ENCODE measurements at places on chromosomes 11 and 22.

DNA sequence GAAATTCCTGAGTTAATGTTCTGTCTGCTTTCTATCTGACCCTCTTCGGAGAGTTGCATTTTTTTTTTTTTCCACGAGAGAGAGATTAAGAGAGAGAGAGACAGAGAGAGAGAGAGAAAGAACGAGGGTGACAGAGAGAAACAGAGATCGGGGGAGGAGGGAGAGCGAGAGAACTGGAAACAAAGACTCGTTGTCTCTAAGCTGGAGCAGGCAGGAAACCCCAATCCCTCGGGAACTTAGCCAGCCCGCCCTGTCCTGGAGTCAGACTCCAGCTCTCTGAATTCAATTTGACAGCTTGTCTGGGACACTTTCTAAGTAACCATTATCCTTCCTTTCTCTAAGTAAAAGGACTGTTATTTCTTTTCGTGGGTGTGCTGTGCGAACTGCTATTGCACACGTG lies 76.9 kb downstream of the KCNJ1 start:
- peak; percentile 76 for DNase-seq

DNA sequence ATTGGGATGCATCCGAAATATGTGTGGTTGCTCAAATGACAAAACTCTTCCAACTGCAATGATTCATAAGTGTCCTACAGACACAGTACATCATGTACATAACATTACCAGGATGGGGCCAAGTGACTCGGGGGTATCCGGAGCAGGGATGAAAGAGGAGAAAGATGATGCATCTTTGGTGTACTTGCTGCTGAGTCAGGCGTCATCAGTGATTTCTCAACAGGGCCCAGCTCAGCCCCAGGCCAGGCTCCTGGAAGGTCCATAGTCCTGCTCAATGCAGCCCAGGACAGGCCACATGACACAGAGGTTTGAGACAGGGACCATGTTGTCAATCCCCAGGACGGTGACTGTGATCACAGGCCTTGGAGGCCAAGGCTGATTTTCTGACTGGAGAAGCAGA lies 59.3 kb downstream of the GGTLC2 start:
- no peak for DNase-seq

- no peak for DNase-seq
Measured at GRCh38 chr11:15158351-15159015, 43.8 kb downstream of the INSC start.

- DNase-seq: no peak
Measured at GRCh38 chr11:2517386-2518064, 72.7 kb downstream of the KCNQ1 start.

DNA sequence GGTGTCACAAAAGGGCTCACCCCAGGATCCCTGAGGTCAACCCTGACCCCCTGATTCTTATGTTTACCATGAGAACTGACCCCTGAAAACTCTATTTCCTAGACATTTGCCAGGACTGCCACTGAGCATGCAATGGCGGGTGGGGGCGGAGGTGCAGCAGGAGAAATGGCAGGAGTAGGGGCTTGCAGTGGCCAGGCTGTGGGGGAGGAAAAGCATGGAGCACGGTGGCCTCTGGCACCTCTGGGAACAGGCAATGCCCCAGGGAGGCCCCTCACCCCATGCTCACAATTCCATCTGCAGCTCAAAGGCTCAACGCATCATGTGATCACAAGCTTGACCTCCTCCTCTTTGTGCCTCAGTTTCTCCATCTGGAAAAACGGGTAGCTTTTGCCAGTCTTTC lies 46.5 kb upstream of the FGF3 start:
- no peak for DNase-seq

GRCh38 chr11:30861531-30861930 lies 275.4 kb upstream of the MPPED2 start:
- no peak for DNase-seq

GRCh38 chr22:48359613-48359965 lies 1468.1 kb downstream of the BRD1 start:
- DNase-seq: no peak

- DNase-seq: no peak
Measured at GRCh38 chr11:11987503-11988022, 20.9 kb downstream of the DKK3 start.

GRCh38 chr11:122796128-122796717 lies 42.1 kb upstream of the CRTAM start:
- DNase-seq: no peak

GRCh38 chr11:4960877-4961276 lies 5.4 kb upstream of the OR51A2 start:
- no peak for DNase-seq

DNA sequence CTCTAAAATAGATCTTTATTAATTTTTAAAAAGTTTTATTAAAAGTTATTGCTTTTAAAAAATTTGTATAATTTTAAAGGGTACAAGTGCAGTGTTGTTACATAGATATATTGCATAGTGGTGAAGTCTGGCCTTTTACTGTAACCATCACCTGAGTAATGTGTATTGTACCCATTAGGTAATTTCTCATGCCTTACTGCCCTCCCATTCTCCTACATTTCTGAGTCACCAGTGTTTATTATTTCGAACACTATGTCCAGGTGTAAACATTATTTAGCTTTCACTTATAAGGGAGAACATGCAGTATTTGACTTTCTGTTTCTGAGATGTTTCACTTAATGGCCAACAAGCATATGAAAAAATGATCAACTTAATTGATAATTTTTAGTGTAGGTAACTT lies 2.3 kb downstream of the OR51G1 start:
- DNase-seq: no peak

DNA sequence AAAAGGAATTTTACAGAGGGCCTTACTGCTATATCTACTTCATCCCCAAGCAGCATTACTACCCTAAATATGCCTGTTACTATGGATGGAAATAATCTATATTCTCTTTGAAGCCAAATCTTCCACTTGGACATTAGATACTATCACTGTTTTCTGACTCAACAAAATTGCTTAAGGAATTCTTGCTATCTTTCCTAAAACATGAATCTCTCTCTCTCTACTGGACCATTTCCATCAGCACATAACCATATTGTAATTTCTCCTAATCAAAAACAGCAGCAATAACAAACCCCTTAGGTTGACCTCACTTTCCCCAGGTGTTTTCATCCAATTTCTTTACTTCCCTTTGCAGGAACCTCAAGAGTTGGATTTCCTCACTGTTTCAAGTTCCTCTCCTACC lies 67.9 kb upstream of the BLID start:
- no peak for DNase-seq

DNA sequence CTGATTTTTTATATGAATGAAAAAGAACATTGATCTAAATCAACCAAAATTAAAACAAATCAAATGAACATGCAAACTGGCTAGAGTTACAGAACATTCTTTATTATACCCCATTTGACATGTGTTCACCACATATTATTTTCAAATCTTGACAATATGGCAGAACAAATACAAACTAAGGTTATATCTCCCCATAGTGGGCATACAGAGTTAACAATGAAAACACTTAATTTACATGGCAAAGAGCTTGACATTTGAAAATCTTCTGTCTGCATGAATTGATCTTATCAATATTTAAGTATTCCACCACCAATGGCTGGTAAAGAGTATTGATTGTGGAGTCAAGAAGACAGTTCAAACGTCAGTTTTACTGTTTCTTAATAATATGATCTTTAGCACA lies 197.9 kb upstream of the ANO3 start:
- DNase-seq: no peak

DNA sequence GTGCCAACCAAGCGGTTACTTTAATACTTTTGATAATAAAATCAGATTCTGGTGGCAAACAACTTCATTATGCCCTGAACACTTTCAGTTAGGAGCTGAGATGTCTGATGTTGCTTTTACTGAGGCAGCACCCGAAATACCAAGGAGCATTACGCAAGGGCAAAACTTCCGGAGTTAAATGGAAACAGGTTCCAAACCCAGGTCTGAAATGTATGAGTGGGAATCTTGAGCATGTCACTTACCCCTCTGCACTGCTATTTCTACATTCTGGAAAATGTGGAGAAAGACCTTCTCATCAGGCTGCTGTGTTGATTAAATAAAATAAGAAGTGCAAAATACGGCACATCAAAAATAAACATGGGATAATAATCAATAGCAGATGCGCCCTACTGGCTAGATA lies 315.1 kb downstream of the LARGE1 start:
- no peak for DNase-seq

- no peak for DNase-seq
Measured at GRCh38 chr11:100925935-100926334, 203.7 kb downstream of the PGR start.

DNA sequence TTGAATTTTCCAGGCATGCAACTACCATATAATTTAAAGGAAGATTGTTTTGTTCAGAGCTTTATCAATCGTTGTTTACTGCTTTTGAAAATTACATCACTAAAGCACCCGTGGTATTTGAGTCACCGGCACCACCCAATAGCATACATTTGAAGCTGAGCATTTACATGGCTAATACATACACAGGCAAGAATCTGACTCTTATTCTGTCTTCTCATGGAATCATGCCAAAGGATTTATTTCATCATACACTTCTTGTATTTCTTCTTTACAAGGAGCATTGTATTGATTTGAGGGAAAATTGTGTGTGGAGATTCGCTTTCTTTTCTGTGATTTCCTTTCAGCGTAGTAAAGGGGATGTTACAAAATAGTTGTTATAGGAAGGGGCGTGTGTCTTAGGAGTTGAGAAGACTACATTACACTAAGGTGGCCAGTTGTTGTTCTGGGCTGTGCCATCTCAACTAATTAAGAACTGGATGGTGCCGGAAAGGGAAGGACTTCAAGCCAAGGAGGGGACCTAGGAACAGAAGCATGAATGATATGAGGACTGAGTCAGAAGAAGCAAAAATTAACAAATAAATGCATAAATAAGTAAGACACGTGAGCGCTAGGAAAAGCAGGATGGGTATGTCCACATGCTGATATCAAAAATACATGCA lies 12.9 kb upstream of the CD3E start:
- no peak for DNase-seq

DNA sequence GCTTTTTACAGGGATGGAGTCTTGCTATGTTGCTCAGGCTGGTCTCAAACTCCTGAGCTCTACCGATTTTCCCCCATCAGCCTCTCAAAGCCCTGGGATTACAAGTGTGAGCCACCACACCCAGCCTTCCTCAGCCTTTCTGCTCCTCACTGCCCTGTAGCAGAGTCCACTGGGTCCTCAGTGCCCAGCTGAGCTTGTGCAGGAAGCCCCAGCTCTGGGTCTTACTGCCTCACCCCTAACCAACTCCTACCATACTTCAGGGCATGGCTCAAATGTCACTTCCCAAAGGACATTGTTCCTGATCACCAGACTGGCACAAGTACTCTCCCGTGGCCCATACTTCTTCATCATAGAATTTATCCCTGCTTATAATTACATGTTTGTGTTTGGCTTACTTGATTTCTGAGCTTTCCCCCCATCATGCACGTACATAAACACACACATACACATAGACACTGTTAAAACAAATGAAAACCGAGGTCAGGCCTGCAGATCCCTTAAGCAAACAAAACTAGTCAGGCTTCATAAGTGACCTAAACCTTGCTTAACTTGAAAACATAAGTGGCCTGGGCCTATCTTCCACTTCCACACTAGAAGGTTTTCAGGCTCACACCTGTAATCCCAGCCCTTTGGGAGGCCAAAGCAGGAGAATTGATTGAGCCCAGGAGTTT lies 14.0 kb upstream of the SLC43A3 start:
- no peak for DNase-seq

DNA sequence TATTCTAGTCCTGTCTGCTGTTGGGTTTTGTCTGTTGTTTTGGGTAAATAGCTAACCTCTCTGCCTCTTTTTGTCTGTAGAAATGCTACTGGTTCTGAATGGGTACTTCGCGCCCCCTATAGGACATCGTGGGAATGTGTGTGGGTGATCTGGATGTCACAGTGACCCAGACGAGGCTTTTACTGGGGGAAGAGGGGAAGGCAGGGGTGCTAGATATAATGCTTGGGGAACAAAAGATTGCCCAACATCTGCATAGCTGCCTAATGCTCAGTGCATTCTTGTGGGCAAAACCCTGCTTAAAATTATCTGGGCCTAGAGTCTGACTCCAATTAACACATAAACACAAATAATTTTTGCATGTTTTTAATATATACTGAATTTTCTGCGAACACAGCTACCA lies 57.7 kb downstream of the BMAL1 start:
- DNase-seq: peak; percentile 73

DNA sequence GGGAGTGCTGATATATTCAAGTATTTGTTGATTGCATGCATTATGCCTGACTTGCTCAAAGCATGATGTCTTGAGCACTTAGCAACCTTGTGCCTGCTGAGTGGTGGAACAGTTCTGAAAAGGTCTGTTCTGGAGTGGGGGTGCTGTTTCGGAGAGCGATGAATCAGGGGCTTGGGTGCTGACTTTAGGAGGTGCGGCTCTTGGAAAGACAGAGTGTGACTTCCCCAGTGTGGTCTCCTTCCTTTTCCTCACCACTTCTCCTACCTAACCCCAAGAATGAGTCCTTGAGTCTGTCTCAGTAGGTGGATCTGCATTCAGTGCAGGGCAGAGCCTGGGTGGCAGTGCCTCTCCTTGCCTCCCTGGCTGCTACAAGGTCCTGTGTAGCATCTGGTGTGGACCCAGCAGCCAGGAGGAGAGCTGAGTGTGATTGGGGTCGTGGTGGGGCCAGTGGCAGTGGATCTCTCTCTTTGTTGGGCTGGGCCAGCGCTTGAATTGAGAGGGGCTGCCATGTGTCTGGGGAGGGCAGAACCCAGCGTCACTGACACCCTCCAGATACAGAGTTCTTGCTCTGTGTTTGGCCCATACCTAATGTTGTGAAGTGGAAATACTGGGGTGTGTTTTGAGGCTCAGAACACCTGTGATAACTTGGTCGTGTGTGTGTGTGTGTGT lies 35.9 kb downstream of the ST3GAL4 start:
- no peak for DNase-seq

GRCh38 chr11:16713594-16713993 lies 24.9 kb upstream of the C11orf58 start:
- DNase-seq: no peak

DNA sequence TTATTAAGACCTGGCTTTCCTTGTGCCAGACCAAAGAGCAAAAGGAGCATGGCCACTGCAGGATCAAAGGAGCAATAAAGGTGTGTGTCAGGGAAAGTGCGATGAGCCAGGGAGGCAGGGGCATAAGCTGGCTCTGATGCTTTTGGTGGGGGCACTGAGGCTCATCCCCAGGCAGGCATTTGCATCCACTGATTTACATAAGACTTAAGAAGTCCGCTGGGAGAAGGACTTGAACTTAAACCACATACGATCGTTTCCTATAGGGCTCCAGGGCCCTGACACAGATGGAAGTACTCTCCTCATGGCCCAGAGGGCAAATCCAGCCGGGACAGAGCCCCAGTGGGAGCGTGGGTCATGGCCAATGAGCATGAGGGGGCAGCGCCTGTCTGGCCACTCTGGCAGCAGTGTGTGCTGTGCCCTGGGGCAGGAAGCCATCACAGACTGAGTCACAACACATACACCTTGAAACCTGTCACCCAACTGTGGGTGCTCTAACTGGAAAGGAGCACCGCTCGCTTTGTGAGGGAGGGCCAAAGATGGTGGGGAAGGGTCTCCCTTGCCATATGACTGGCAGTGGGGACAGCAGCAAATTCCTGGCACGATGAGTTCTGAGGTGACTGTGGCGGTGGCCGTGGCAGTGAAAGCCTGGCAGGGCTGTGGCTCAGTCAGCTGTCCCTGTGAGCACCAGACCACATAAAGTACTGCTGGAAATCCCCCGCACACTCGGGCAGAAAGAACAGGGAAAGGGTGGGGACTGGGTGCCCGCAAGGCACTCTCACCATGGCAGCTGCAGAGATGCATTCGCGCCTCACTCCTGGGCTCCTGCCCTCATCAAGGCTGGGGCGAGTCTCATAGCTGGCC lies 79.4 kb upstream of the LMO1 start:
- no peak for DNase-seq
